ENCODE measurements at places on chromosomes 6 and 20.

DNA sequence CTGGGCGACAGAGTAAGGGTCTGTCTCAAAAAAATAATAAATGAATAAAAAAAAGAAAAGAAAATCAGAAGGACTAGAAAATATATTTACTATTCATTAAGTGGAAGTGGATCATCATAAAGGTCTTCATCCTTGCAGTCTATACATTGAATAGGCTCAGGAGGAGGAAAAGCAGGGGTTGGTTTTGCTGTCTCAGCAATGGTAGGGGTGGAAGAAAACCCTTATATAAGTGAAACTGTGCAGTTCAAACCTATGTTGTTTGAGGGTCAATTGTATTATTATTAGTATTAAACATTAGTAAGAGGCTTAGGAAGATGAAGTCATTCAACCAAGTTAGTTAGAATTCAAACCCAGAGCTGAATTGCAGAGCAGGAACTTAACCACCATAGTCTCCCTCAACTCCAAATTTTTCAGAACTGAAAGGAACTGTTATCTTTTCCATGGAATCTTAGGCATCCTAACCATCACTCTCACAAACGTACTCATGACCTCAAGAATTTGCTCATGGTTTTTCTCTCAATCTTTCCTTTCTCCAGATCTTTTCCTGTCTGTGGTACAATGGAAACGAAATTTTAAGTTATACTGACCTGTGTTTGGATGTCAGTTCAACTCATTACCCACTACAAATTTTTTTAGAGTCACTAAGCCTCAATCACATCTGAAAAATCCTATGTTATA is 7.7 kb upstream of the SMIM13 start:
- no peak for DNase-seq

- DNase-seq: no peak
These were observed 321.3 kb downstream of the TFAP2B start for GRCh38 chr6:51139950-51140385.

GRCh38 chr6:31614684-31615578 is at the start of gene AIF1:
AIF1 (plus strand) TSS chr6:31615234; CDS start chr6:31615330, 96 bp downstream.
- DNase-seq: no peak

- no peak for DNase-seq
These were observed 29.3 kb upstream of the ARMH2 start for GRCh38 chr6:24827970-24828369.

GRCh38 chr20:60970601-60971000 is 281.5 kb upstream of the CDH4 start:
- no peak for DNase-seq

- no peak for DNase-seq
These were observed 22.0 kb downstream of the TPD52L1 start for GRCh38 chr6:125175466-125176048.

GRCh38 chr6:9697263-9697931 is 717.5 kb downstream of the TFAP2A start:
- no peak for DNase-seq

- DNase-seq: peak; percentile 85
These were observed 15.2 kb downstream of the TAB2 start for GRCh38 chr6:149332602-149333265.

DNA sequence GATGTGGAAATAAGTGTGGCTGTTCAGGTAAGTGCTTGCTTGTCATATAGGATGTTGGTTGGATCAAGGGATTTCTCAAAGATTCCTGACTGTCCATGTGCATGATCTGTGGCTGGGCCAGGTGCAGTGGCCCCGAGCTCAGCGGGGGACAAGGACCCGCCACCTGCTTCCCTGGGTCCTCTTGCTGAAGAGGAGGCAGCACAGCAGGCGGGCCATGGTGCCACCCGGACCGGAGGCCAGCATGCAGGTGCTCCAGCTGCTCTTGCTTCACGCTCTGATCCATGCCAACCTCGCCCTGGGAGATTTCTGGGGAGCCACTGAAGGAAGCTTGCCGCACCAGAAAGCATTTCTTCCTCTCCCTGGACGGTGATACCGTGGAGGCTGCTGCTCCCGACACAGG is 173.8 kb downstream of the HIVEP2 start:
- no peak for DNase-seq

GRCh38 chr6:4313044-4313686 is 177.8 kb upstream of the ECI2 start:
- DNase-seq: no peak

DNA sequence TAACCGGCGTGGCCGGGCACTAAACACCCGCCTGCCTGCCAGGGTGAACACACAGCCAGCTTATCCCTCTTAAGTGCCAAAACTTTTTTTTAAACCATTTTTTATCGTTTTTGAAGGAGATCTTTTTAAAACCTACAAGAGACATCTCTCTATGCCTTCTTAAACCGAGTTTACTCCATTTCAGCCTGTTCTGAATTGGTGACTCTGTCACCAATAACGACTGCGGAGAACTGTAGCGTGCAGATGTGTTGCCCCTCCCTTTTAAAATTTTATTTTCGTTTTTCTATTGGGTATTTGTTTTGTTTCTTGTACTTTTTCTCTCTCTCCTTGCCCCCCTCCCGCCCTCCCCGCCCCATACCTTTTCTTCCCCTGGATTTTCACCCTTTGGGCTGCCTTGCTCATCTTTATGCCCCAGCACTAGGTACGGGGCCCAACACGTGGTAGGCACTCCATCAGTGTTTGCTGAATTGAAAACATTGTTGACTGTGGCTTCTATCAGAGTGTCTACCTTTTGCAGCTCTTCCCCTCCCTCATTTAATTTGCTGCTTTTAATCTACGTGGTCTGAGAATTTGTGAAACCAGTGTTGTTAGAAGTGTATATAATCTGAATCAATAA is 1.5 kb downstream of the ZCCHC3 start:
- no peak for DNase-seq

- no peak for DNase-seq
These were observed 268.7 kb downstream of the CD83 start for GRCh38 chr6:14386263-14386662.

GRCh38 chr6:1698527-1698926 is 88.8 kb downstream of the FOXC1 start:
- no peak for DNase-seq

GRCh38 chr6:129203190-129203900 is 320.4 kb downstream of the LAMA2 start:
- DNase-seq: no peak

- DNase-seq: no peak
These were observed 49.4 kb downstream of the DTD1 start for GRCh38 chr20:18637224-18637623.

DNA sequence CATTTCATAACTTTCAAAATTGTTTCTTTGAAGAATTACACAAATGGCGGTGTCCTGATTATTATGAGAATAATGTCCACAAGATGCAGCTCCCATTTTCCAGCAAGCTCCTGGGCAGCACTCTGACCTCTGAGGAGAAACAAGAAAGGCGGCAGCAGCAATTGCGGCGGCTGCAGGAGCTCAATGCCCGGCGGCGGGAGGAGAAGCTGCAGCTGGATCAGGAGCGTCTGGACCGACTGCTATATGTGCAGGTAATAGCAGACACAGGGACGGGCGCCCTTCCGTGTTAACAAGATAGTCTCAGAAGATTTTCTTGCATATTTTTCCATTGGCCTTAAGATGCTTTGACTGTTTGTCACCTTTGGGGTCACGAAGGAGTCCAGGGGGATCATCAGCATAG is 6.7 kb downstream of the ACTR5 start:
- DNase-seq: no peak

Data from DMS153 (cell line).